ENCODE measurements at places on chromosomes 4 and X.
A peak's percentile ranks its signal among the peaks of the same experiment; 100 is the strongest.

GRCh38 chr4:154457471-154457870 lies 34.1 kb downstream of the DCHS2 start:
- peaks cover 12% of the 10 kb centered on the region for H3K27me3 ChIP-seq
- no peaks in the 10 kb centered on the region for H3K4me1 ChIP-seq
- no peaks in the 10 kb centered on the region for H3K36me3 ChIP-seq

DNA sequence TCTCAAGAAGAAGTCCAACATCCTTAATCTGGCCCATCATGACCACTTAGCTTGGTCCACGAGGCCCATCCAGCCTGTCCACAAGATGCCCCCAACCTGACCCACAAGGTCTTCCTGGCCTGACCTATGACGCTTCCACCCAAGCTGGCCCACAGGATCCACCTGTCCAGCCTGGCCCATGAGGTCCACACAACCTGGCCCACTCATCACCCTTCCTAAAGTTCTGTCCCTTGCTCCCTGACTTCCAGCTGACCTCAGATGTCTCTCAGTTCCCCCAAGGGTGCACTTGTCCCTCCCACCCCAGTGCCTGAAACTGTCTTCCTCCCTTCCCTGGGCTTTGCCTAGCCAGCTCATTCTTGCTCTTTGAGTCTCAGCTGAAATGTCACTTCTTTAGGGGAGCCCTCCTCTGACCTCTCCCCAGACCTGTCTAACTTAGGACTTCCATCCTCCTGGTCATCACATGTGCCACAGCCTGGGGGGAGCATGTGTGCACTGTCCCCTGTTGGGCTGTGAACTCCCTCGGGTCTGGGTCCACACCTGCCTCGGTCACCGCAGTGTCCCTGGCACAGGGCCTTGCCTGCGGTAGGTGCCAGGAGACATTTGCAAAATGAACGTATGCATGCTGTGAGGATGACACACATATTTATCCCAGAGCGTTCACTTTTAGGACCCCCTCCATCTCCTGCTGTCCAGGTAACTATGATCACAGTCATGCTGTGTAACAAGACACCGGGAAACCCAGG lies 61.7 kb downstream of the EVC start:
- no peak overlapping the region for H3K4me3 ChIP-seq
- no peaks in the 10 kb centered on the region for H3K4me1 ChIP-seq
- H3K27me3 ChIP-seq = peaks cover 3% of the 10 kb centered on the region

DNA sequence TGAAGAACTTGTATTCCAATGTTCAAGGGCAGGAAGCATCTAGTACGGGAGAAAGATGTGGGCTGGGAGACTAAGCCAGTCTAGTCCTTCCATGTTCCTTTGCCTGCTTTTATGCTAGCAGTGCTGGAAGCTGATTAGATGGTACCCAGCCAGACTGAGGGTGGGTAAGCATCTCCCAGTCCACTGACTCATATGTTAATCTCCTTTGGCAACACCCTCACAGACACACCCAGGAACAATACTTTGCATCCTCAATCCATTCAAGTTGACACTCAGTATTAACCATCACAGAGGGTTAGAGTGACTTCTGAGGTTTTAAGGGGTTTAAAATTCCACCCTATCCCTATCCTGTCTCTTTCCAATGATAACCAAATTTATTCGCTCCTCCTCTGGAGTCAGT lies 6.5 kb downstream of the HMGN5 start:
- H3K4me1 ChIP-seq = peaks cover 10% of the 10 kb centered on the region
- H3K27me3 ChIP-seq = no peaks in the 10 kb centered on the region
- no peak overlapping the region for H3K27ac ChIP-seq

DNA sequence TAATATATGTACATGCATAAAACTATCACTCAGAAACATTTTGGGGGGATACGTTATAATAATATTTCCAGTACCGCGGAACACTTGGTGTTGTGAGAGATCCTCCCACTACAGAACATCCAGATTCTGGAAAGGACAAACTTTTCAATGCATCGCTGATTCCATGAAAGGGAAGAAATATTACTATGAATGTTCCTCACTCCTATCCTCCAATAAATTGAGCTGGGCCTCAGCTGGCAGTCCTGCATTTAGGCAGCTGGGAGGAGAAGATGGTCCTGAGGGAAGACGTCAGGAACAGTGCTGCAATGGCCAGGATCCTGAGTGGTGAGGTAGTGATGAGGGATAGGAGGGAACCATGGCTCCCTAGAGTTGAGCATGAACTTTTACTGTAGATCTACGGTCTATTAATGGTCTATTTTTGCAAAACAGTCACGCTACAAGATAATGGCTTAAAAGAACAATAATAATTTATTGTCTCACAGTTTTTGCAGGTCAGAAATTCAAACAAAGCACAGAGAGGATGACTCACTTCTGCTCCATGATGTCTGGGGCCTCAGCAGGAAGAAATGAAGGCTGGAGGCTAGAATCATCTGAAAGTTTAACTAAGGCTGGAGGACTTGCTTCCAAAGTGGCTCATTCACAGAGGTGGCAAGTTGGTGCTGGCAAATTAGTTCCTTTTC lies 538.1 kb downstream of the STIM2 start:
- no peaks in the 10 kb centered on the region for H3K36me3 ChIP-seq
- H3K4me3 ChIP-seq = no peak overlapping the region
- no peak overlapping the region for H3K27ac ChIP-seq
- no peaks in the 10 kb centered on the region for H3K4me1 ChIP-seq
- no peaks in the 10 kb centered on the region for H3K27me3 ChIP-seq

DNA sequence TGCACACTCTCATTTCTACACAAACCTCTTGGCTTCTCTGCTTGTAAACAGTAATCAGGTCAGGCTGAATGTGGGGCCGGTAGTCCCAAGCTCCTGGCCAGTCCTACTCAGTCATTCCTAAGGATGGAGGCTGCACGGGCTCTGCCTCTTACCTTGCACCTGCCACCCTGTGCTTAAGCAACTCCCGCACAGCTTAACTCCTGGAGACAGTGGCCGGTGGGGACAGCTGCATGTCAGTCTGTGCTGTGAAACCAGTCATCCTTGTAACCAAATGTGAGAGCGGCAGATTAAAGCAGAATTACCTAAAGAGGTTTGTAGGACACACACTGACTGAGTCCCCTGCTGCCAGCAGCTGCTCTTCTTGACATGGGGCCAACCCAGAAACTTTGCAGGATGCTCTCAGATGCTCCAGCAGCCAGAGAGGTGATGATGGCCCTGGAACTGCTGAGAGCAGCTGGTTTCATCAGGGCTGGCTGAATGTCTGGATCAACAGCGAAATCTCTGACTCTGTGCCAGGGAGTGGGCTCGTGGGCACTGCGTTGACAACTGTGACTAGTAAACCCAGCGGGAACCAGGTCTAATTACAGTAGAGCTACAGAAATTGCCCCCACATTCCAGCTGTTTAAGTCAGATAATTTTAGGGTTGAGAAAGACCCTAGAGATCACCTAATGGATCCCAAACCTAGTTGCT lies 123.7 kb downstream of the ANAPC4 start:
- H3K27me3 ChIP-seq = no peaks in the 10 kb centered on the region
- no peak for DNase-seq
- no peaks in the 10 kb centered on the region for H3K4me1 ChIP-seq
- no peaks in the 10 kb centered on the region for H3K36me3 ChIP-seq
- no peak overlapping the region for H3K4me3 ChIP-seq
- no peak overlapping the region for H3K27ac ChIP-seq

GRCh38 chrX:41382714-41383645 lies 49.0 kb downstream of the DDX3X start:
- H3K36me3 ChIP-seq = no peaks in the 10 kb centered on the region
- peaks cover 20% of the 10 kb centered on the region for H3K4me1 ChIP-seq
- no peak for DNase-seq
- peak overlapping the region; percentile 17 for H3K4me3 ChIP-seq

GRCh38 chr4:36285784-36286480 lies 4.5 kb downstream of the DTHD1 start:
- H3K27ac ChIP-seq = peak overlapping the region; percentile 91
- DNase-seq = peak; percentile 22
- H3K4me3 ChIP-seq = peak overlapping the region; percentile 45

DNA sequence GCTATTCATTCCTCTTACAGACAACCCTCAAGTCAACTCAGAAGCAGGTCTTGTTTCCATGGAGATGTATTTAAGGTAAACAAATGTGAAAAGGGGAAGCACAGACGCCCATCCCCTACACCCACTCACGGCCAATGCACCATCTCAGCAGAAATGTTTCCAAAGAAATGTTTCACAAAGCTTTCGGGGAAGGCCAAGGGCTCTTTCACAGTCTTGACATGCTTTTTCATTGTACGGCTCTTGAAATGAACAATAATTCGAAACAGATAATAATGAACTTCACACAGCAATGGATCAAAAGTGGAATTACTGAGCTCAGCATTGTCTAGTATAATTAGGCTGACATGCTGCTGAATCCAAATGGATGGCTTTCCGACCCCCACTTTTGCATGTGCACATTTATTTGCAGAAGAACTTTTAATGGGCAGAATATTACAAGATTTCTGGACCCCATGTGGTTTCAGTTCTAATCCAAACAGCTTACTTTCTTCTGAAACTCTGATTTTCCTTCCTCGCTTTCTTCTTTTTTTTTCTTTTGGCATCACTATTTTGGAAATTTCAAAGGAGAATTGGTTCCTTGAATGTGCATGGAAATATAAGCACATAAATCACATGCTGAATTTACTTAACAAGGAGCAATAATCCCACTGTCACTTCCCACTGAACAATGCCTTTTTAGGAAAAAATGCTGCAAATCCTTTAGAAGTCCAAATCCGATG lies 160.9 kb downstream of the SMIM20 start:
- H3K27ac ChIP-seq = peak overlapping the region; percentile 96
- peak; percentile 71 for DNase-seq
- H3K36me3 ChIP-seq = peaks cover 36% of the 10 kb centered on the region

- no peaks in the 10 kb centered on the region for H3K36me3 ChIP-seq
- no peak overlapping the region for H3K27ac ChIP-seq
- no peak for DNase-seq
Measured at GRCh38 chr4:144757969-144758368, 112.0 kb downstream of the HHIP start.

All from activated naive CD8-positive, alpha-beta T cell treated with anti-CD3 and anti-CD28 coated beads, Interleukin-2, amount 50 U/mL, for 24 hours (primary cell).